ENCODE measurements at places on chromosomes 6 and 20. TPM values are rescaled to one million over a fixed set of nuclear protein-coding genes. Genes with fewer than 3 reads are reported as not detected.

DNA sequence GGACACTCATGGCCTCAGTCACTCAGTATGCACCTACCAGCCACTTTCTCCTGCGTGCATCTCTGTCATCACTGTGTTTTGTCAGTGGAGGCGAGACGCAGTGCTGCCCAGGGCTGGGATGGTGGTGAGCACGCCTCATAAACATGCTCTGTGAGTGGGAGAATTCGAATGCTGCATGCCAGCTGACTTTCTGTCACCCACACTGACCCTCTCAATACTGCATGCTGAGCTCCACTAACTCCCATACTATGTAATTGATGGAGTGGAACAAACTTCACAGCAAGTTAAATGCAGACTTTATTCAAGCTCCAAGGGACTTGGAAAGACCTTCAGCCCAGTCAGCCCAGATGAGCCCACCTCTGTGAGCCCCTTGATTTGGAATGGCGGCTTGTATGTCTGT lies 22.7 kb upstream of the GGTLC1 start:
- DNase-seq: no peak

DNA sequence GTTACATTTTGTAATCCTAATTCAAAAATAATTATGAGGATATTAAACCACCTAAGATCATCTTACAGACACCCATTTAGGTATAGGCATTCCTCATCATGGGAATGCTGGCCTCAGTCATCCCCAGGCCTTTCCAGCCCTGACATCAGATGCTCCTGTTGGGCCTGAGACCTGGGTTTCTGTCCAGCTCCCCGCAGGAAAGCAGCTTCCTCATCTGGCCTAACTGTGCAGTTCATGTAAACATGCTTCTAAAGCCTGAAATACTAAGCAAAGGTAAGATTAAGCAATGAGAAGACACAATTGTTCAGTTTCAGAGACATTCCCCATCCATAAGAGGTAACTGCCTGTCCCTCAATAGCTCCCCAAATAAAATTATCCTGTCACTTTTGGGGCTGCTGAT lies 19.0 kb downstream of the ETV7 start:
- DNase-seq: no peak

- DNase-seq: no peak
These were observed 20.2 kb upstream of the PAQR8 start for GRCh38 chr6:52341561-52342260.

The BEND3 gene
- 3.7 TPM for polyA plus RNA-seq

DNA sequence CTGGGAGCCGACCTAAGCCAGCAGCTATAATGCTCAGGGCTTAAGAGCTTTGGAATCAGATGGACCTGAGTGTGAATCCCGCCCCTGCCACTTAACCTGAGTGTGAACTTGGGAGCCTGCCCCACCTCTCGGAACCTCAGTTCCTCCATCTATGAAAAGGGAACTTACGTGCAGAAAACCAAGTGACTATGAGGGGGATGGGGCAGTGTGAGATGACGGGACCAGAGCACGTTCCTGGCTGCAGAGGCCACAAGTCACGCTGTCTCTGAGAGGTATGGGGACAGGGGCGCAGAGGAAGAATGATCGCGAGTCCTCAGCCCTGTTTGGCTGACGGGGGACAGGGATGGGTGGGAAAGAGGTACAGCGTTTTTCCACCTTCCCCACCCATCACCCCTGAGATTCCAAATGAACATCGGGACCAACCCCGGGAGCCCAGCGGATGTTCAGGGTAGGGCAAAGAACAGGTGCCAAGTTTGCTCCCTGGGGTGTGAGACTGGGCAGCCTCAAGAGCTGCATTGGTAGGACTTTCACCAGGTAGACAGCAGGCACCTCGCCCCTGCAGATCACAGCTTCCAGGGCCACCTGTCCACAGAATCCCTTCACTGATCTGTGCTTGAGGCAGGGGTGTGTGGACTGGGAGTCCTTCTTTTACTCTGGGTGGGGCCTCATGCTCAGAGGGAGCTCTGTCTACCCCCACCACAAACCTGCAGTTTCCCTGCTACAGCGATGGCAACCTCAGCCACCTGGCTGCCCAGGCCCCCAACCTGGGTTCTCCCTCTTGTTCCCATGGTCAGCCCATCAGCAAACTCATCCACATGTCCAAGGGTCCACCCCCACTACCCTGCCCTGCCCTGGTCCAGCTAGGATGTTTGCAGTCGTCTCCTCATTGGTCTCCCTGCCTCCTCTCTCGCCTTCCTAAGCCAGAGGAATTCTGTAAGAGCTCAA lies 85.8 kb downstream of the CEBPB start:
- DNase-seq: no peak

- DNase-seq: no peak
These were observed 207.2 kb upstream of the ZNF184 start for GRCh38 chr6:27679964-27680694.

DNA sequence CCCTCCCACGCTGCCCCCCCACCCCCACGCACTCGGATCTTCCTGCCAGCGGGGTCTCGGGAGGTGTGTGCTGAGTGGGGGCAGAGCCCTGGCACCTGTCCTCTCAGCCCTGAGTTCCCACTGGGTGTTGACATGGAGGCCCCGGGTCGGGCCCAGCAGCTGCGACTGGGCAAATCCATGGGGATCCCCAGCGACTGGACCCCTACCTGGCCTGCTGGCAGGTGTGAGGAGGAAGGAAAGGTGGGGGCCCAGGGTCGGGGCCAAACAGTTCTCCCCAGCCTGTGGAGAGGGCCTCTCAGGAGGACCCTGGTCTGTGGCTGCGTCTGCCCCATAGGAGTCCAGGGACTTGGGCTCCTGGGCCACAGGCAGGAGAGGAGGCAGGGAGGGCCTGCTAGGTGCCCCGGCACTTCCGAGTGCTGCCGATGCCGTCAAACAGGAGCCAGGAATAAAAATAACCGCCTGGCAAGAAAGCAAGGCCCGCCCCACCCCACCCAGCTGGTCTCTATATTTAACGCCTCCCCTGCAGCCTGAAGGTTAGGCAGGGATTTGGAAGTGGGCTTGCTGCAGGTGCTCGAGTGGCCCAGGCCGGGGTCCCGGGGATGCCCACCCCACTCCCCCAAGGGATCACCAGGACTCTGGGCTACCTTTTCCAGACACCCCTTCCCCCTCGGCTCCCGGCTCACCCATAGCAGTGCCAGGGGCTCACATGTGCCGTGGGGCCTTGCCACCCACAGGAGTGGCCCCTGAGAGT lies 1.4 kb upstream of the EEF1A2 start:
- no peak for DNase-seq

DNA sequence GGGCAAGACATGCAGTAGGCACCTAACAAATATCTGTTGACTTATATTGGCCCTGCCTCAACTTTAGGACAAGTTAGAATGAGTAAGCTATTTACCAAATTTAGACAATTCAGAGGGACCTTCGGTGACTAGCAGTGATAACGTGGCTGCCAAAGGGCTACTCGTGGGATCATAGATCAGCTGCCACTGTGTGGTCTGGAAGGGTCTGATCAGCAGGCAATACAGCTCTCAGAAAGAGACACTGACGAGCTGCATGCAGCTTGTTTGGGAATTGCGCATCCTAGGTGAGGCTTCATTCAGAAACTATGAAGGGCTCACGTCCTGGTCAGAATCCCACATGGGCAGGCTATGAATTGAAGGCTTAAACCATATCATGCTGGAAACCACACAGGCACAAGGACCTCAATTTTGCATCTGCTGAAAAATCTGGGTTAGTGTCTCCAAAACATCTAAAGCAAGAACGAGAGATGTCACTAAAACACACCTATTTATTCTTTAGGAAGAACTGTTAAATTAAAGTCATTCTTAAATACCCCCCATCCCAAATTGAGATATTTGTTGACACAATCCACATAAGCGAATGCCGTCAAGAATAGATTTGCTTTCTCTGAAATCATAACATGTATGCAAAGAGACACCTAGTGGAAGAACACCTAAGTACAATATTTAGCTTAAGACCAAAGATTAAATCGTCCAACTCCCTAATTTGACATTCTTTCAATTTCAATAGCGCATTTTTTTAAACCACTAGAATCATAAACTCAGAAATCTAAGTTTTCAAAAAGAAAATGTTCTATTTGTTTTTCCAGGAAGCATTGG lies 79.6 kb downstream of the IPCEF1 start:
- no peak for DNase-seq

The SPATA25 gene
- polyA plus RNA-seq: 9.2 TPM

DNA sequence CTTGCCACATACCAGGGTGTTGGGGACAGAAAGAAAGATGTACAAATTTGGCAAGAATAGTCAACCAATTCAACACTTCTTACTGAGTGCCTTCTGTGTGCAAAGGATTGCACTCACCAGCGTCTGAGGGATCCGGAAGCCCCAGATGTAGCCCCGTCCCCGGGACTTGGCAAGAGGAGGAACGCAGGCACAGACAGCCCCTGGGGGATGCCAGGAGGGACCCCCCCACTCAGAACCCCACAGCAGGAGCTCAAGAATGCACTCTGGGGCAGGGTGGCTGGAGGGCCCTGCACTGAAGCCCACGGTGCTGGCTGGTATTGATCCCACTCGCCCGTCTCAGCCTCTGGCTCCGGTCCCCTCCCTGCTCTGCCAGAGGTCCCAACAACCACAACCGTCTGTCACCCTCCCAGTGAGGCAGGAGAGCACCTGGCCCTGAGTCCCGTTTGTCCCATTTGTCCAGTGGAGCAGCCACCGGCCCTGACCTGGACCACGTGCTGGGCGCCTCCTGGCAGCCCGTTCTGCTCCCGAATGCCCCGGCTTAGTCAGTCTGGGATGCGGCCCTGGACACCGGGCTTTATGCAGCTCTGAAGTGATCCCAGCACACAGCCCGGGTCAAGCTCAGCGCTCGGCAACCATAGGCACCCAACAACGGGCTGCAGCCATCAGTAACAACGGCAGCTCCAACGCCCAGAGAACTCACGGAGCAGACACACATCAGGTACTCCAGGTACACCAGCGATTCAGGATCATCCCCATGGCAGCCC lies 128.7 kb downstream of the DLL1 start:
- DNase-seq: no peak

- no peak for DNase-seq
These were observed 9.1 kb downstream of the SMPDL3A start for GRCh38 chr6:122798099-122798641.

DNA sequence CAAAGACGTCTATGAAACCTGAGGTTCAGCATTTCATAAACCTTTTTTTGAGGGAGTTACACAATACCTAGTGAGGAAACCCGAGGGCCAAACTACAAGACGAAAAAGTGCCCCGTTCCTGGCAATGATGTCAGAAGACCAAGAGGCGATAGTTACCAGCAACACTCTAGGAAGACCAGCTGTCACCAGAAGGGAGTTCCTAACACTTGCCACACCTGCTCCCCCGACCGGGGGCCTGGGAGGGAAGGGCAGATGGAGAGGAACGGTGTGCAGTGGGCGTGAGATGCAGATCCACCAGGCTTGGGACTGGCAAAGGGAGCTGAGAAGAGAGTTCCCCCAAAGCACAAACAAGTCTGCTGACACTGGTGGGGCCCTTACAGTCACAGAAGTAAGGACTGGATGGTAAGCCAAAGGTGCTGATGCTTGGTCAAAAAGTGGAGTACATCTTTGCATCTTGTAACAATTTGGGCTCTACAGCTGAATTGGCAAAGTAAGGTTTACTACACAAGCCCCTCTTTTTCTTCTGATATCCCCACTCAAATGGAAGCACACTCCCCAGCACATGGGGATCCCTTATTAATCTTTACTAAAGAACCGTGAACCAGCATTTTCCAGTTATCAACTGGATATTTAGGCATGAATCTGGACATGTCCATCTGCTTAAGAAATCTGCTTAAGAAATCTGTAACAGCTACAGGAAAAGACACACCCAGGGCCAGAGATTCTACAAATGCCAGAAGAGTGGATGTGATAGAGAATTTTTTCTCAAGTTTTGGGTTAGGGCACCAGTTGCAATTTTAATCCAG lies 38.5 kb downstream of the PANK2 start:
- no peak for DNase-seq

The SLC22A16 gene
- polyA plus RNA-seq: 0.45 TPM

DNA sequence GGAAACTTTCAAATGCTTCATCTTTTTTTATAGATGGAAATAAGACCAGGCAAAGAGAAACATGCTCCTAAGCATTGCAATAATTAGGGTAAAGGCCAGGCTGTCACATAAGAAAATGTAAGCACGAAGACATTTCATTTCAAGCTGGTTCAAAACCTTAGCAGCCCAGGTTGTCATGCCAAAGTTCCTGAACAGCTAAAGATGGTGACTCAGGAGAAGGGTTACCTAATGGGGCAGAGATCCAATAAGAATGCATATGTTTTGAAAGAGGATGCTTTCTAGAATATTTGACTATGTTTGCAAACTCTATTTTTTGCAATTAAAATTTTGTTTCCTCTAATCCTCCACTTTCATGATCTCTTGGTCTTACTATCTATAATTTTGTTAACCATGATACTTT lies 65.6 kb upstream of the PHACTR2 start:
- DNase-seq: no peak

DNA sequence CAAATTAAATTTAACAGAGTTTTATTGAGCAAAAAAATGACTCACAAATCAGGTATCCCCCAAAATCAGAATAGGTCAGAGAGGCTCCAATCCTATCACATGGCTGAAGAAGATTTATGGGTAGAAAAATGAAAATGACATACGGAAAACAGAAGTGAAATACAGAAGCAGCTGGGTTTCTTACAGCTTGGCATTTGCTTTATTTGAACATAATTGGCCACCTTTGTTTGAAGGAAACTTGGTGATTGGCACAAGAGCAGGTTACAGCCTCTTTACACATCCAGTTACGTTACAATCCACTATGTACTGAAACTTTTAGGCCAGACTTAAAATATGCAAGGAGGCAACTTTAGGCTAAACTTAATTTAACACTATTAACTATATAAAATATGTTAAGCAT lies 11.7 kb upstream of the TREM2 start:
- no peak for DNase-seq

GRCh38 chr6:20492099-20492498 lies 42.2 kb upstream of the CDKAL1 start:
- DNase-seq: no peak

DNA sequence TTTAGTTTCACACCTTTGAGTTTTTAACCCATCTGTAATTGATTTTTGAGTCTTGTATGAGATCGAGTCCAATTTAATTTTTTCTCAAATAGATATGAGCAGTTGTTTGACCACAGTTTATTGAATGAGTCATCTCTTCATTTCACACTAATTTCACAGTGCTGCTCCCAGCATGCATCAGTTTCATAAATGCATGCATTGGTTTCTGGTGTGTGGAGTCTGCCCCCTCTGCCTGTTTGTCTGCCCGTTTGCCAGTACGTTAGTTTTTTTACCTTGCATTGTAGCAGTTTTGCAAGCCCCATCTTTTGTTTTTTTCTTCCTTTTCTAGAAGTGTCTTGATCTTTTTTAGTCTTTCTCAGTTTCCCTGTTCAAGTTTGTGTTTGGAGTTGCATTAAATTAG lies 11.9 kb downstream of the SLX4IP start:
- no peak for DNase-seq

DNA sequence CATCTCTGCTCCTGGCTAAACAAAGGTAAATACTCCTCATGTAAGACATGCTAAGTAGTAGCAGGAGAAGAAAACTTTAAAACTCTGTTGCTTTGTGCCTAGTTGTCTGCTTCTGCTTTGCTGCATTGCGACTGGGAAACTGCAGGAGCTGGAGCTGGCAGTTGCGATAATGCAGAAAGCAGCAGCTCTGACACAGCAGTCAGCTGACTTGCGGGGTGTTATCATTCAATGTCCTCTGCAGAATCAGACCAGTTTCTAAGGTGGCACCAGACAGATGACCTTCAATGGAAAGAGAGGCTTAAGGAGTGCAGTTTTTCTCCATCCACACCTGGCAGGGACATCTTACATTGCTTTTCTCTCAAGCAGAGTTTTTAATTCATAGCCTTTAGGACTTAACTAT lies 69.9 kb upstream of the SOX4 start:
- no peak for DNase-seq

GRCh38 chr6:85172161-85172560 lies 277.7 kb upstream of the NT5E start:
- no peak for DNase-seq

Data from hindlimb muscle (tissue), 1 donor.